T-cell (primary cell): ENCODE measurements at places on chromosomes 2 and 18. TPM values are rescaled to one million over a fixed set of nuclear protein-coding genes. Genes with fewer than 3 reads are reported as not detected.

GRCh38 chr18:44041961-44042360, 638.7 kb upstream of the SETBP1 start:
- no peaks in the 10 kb centered on the region for H3K4me1 ChIP-seq
- H3K4me3 ChIP-seq = no peak overlapping the region
- DNase-seq = no peak

- no peak for DNase-seq
- H3K27me3 ChIP-seq = no peaks in the 10 kb centered on the region
- no peak overlapping the region for H3K27ac ChIP-seq
- no peak overlapping the region for H3K4me3 ChIP-seq
- H3K4me1 ChIP-seq = no peaks in the 10 kb centered on the region
Observed at GRCh38 chr2:7023542-7023941, 106.3 kb downstream of the RNF144A start.

DNA sequence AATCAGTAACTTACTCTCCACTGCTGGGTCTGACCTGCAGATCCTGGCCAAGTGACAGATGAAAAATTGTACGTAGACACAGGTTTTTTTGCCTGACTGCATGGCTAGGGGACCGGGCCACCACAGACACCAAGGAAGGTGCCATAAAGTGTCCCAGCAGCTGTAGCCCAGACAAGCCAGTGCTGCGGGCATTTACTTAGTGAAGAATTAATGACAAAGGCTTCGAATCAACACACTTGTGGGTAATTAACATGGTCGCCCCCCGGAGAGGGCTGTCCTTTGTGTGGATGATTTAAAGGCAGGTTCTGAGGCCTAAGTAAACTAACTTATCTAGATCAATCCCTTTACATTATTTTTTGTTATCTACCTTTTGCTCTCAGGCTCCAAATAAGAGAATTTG, 1709.1 kb upstream of the LRRTM1 start:
- H3K4me1 ChIP-seq = no peaks in the 10 kb centered on the region
- no peaks in the 10 kb centered on the region for H3K27me3 ChIP-seq
- no peak overlapping the region for H3K27ac ChIP-seq
- no peak for DNase-seq
- no peaks in the 10 kb centered on the region for H3K36me3 ChIP-seq

The ALPP gene
- not detected for total RNA-seq
